ENCODE measurements at places on chromosomes 12 and 14.
A peak's percentile ranks its signal among the peaks of the same experiment; 100 is the strongest.

DNA sequence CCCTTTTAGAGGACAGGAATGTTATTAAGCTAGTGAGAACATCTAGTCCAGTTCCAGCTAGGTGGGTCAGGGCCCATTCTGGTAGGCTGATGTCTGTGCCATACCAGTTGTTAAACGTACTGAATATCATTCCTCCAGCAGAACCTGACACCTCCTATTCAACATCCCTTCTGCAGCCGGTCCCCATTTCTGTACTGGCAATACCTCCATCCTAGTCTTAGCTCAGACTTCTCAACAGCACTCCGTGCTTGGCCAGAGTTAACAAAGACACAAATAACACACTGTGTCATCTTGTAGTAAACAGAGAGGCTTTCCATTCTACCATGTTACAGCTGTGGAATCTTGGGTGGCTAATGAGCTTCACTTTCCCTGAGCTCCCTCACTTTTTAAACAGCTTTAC lies 94.3 kb upstream of the PDE3A start:
- DNase-seq = no peak

DNA sequence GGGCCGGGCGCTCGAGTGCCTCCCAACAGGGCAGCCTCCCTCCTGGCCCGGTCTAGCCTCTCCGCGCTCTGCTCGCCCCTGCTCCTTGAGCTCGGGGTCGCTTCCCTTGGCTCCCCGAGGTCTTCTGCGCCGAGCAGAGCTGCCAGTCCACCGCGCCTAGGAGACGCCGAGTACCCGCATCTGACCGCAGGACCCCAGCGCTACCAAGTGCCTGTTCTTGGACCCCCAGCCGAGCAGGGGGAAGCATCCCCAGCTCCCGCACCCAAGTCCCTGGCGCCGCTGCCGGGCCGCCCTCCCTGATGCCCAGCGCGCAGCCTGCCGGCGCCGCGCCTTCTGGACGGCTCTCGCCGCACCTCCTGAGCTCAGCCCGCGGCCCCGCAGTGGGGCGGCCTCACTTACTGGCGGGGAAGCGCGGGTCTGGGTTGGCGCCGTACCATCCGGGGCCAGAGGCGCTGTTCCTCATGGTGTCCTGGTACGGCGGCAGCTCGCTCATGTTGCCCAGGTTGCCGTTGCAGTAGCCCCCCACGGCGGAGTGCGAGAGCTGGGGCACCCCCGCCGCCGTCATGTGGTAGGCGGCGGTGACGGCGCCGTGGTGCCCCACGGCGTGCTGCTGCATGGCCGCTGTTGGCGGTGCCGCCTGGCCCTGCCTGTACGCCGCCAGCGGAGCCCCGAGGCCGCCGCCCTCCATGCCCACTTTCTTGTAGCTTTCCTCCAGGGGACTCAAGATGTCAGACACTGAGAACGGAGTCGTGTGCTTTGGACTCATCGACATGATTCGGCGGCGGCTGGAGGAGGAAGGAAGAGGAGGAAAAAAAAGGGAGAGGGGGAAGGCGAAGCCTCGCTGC lies 1.2 kb downstream of the NKX2-1 start:
- DNase-seq = peak; percentile 59

DNA sequence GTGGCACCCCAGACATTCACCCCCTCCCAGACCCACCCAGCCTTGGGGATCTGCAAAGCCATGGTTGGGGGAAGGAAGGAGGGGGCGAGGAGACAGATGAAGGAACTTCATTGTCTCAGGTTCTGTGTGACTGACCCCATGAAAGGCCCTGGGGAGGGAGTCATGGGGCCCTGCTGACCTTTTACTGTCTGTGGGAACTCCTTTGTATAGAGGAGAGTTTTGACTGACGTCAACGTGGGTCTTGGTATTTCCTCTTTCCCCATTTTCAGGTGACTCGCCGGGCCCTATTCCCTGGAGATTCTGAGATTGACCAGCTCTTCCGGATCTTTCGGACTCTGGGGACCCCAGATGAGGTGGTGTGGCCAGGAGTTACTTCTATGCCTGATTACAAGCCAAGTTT lies 3.1 kb upstream of the RAB5B start:
- no peak for DNase-seq

GRCh38 chr12:93373961-93374656 lies 3.6 kb upstream of the NUDT4 start:
- DNase-seq = no peak

DNA sequence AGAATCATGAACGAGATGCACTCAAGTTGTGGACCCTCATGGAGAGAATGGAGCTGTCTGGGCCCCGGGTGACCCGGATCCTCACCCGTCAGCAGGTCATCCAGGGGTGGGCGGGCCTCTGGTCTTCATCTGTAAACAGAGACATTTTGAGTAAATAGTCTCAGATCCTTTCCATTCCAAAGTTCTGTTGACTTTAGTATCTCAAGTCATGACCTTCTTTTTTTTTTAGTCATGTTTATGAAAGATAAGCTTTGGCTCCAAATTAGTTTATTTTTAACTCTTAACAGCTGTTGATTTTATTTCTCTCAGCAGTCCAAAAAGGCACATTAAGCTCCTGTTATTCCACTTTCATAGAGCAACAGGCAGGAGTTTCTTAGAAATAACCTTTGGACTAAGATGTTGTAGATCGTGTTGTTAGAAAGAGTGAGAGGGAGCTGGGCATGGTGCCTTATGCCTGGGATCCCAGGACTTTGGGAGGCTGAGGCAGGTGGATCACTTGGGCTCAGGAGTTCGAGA lies 48.9 kb upstream of the AMN start:
- DNase-seq = no peak

DNA sequence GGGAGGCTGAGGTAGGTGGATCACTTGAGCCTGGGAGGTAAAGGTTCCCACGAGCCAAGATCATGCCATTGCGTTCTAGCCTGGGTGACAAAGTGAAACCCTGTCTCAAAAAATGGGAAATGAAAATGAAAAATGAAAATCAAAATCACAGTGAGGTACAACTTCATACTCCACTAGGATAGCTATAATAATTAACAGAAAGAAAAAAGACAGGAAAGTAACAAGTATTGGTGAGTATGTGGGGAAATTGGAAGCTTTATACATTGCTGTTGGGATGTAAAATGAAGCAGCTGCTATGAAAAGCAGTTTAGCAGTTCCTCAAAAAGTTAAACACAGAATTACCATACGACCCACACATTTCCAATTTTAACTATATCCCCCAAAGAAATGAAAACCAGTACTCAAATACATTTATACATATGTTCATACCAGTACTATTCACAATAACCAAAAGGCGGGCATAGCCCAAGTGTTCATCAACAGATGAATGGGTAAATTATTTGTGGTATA lies 22.2 kb downstream of the SGPP1 start:
- no peak for DNase-seq

DNA sequence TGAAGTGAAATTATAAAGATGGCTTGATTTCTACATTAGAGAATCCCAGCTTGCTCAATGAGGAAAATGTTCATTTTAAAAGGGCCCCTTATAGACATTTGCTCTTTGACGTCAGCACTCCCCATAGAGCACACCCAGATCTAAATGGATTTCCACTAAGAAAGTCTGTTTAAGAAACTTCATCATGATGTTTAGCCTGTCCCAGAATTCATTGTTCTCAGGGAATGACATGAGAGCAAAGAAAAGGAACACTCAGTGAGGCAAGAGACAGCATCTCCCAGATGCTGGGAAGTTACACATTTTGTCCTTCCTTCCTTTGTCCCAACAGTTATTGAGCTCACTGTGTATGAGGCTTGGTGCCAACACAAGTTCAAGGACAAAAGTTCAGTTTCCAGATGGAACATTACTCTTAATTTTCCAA lies 4.9 kb downstream of the PHLDA1 start:
- no peak for DNase-seq

Data from NCI-H2081 (cell line).